ENCODE measurements at places on chromosomes 4 and X.

GRCh38 chrX:96403446-96403845 lies 281.2 kb upstream of the DIAPH2 start:
- no peak for DNase-seq

DNA sequence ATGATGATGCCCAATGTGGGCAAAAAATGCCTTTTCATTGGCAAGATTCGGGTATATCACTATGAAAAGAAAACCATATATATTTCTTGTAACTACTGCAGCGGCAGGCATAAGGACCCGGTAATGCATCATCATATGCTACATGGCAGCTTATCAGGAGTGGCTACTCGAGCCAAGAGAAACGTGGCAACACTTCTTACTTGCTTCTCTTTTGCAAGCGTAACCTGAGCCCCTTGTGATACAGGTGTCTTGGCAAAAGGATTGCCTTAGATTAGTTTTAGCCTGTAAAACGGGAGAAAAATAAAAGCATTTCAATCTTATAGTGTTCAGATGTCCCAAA lies 280.3 kb downstream of the SPRY1 start:
- no peak for DNase-seq

DNA sequence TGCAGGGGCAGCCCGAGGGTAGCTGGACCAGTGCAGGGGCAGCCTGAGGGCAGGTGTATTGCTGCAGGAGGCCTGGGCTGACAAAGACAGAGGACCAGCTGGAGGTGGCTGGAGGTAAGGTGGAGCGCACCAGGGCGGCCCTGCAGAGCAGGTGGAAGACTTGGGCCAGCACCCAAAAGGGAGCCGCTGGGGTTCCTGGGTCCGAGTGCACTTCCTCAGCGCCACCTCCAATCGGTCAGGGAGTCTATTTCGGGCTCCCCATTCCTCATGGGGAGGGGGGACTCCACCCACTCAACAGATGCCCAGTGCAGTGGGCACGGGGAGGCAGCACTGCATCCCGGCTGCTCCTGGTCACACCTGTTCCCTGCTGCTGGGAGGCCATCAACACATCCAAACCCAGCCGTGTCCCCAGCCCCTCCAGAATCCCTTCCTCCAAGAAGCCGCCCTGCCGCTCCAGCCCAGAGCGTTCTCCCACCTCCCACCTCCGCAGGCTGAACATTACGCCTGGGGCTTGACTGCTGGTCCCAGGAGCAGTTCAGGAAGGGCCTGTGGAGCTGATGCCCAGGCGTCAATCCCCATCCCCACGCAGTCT lies 1.5 kb downstream of the LRPAP1 start:
- no peak for DNase-seq

- no peak for DNase-seq
Observed at GRCh38 chr4:184231573-184231972, 13.9 kb upstream of the ENPP6 start.
